Suprapubic skin (tissue), 4 donors: ENCODE measurements at places on chromosomes 2 and 18.
A peak's percentile ranks its signal among the peaks of the same experiment; 100 is the strongest.

DNA sequence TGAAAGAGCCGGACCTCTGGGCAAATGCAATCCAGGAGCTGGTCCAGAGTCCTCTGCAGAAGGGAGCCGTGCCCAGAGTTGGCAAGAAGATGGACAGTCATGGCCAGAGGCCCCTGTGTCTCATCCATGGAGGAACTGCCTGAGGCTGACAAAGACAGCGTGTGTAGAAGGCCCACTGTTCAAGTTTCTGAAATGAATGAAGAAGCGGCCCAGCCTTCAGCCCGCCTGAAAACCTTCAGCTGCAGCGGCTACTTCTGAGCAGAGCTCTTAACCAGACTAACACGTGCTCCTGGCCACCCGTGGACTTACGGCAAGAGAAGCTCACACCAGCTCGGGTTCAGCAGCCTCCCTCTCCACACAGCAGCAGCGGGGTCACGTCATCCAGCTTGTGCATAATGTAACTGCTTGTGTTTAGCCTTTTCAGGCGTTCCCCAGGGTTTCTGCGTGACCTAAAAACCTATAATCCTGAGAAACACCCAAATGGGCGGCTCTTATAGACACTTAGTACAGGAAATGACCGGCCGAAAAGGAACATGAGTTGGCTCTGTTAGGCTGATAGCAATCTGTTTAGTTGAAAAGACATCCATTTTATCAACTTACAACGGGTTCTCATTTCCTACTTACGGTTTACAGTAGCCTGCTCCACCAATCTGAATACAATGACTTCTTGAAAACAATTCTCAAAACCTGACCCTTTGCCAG is at the start of gene FAM124B:
Gene FAM124B (minus strand): TSS at position 467 of the 702 bp plus-strand sequence. CDS start 339 bp downstream, at position 128.
- H3K27ac ChIP-seq = peak within 1 kb of the TSS; percentile 60
- H3K4me1 ChIP-seq = no peaks in the 10 kb centered on the region
- no peaks in the 10 kb centered on the region for H3K27me3 ChIP-seq
- no peak for DNase-seq

DNA sequence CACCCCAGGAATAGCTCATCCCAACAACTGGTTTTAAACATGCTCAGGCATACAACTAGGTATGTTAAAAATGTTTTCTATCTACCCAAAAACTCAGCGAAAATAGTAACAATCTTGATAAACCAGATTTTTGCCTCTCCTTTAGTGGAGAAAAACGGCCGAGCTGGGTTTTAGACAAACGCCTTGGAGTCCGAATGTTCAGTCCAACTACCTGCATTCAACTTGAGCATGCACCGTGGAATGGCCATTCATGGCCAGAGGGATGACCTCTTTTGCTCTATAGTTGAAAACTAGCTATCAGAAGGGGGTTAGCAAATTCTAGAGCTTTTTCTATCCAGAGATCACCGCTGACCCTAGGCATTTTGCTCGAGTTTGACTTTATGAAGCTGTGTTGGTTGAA is 30.8 kb downstream of the PDIA6 start:
- peaks cover 82% of the 10 kb centered on the region for H3K36me3 ChIP-seq
- H3K4me1 ChIP-seq = no peaks in the 10 kb centered on the region
- H3K27ac ChIP-seq = no peak overlapping the region
- no peak for DNase-seq
- H3K4me3 ChIP-seq = no peak overlapping the region

DNA sequence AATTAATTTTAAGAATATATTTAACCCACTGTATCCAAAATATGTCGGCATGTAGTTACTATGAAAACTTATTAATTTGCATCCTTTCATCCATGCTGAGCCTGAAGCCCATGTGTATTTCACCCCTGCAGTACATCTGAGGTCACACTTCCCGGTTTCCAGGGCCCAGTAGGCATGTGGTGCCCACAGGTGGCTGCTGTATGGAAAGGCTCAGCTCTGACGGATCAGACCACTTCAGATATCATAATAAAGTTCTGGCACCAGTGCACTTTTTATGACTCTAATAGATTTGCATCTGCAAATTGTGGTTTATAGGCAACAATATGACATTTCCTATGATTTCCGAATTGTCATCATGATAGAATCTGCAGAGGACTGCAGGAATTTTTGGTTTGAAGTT is 22.5 kb downstream of the SH3RF3 start:
- H3K27me3 ChIP-seq = no peaks in the 10 kb centered on the region
- no peak for DNase-seq
- no peak overlapping the region for H3K4me3 ChIP-seq

GRCh38 chr18:58570360-58571064 is 58.4 kb downstream of the ALPK2 start:
- peaks cover 20% of the 10 kb centered on the region for H3K4me1 ChIP-seq
- no peaks in the 10 kb centered on the region for H3K36me3 ChIP-seq
- H3K27me3 ChIP-seq = no peaks in the 10 kb centered on the region

DNA sequence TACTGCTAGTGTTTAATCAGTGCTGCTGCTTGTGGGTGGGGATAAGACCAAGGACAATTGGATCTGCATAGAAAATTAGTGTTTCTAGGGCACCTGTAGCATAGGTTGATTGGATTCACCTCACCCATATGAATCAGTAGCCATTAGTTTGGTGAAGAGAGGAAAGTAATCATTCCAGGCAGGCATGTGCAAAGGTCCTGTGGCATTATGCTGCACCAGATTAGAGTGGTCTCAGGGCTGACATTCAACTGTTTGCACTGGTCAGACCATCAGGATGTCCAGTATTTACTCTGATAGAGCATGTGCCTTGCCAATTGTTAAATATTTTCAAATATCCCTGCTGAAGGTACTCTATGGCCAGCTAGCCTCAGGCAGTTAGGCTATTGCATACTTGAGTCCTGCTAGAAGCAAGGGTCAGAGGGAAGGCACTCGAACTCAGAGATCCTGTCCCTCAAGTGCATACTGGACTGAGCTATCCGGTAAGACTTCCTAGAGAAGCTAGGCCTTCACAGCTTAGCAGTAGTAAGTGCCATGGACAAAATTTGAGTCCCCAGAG is 64.7 kb downstream of the SKA1 start:
- no peaks in the 10 kb centered on the region for H3K36me3 ChIP-seq
- no peaks in the 10 kb centered on the region for H3K4me1 ChIP-seq
- H3K27me3 ChIP-seq = no peaks in the 10 kb centered on the region
- no peak overlapping the region for H3K4me3 ChIP-seq
- no peak for DNase-seq

GRCh38 chr2:20504174-20504573 is 57.3 kb downstream of the RHOB start:
- peaks cover 21% of the 10 kb centered on the region for H3K4me1 ChIP-seq
- no peak for DNase-seq
- H3K36me3 ChIP-seq = no peaks in the 10 kb centered on the region
- H3K4me3 ChIP-seq = no peak overlapping the region
- no peaks in the 10 kb centered on the region for H3K27me3 ChIP-seq

GRCh38 chr2:129893244-129893643 is 86.2 kb upstream of the RAB6C start:
- H3K27me3 ChIP-seq = peaks cover 7% of the 10 kb centered on the region
- DNase-seq = no peak
- no peak overlapping the region for H3K4me3 ChIP-seq
- H3K4me1 ChIP-seq = no peaks in the 10 kb centered on the region
- no peak overlapping the region for H3K27ac ChIP-seq

DNA sequence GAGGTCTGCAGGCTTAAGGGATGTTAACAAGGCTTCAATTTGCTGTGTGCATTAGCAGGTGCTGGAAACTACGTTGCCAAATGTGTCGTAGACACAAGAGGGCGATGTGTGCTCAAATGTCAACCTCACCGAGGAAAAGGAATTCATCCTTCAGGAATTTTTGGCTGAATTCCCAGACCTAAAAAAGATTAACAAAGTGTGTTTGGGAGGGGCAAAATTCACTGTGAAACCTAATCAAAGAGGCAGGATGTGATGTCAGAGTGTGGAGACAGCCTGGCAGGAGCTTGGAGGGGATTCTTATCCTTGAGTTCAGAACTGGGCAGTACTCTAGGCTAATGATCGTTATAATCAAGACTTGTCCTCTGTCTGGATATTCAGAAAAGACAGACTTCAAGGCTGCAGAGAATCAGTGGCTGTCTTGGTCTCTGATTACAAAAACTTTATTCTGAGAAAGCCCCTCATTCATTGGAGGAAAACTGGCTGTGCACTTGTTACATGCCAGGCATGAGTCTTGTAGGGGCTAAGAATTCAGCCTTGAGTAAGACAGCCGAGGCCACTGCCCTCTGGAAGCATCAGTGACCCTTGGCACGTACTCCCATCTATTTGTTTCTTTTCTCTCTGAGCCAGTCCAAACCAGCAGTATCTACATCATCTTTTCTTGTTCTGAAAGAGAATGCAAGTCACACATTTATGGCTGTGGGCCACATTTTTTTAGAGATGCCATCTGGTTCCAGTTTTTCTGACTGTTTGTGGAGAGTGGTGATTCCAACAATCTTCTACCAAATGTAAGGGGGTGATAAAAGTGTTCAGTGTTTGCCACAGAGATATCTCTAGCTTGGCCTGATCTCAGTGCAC is 18.7 kb upstream of the SCYGR1 start:
- no peak overlapping the region for H3K4me3 ChIP-seq
- no peak for DNase-seq
- H3K36me3 ChIP-seq = no peaks in the 10 kb centered on the region

DNA sequence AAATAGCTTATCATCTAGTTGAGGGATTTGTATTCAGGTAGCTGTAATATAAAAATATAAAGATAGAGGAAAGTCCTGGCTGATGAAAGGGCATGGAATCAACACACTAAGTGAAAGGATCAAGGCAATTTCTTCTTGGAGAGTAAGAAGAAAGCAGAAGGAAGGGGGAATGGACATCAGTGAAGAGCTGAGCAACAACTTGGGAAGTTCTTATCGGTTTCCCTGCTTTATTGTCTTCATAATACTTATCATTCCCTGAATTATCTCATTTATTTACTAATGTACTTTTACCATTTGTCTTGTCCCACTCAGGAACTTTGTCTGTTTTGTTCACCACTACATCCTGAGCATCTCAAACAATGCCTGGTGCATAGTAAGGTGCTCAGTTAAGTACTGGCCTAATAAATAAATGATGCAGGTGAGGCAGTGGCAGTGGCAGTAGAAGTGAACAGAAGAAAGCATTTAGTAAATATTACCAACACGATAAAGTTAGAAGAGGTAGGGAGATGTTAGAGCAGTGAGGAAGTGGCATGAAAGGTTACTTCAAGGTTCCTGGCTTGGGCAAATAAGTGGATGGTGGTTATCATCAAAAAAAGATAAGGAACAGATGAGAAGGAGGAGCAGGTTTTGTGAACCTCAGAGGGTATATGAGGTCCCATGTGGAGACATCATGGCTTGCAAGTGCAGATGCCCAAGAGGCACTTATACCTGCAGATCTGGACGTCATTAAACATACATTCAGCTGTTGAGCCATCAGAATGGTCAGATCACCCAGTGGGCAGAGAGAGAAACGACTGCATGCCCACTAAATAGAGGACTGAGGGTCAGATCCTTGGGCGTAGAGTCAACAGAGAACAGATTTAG is 217.8 kb downstream of the TMEM247 start:
- no peak for DNase-seq
- H3K27me3 ChIP-seq = no peaks in the 10 kb centered on the region
- no peaks in the 10 kb centered on the region for H3K36me3 ChIP-seq
- no peak overlapping the region for H3K27ac ChIP-seq
- H3K4me1 ChIP-seq = peaks cover 39% of the 10 kb centered on the region

- no peak overlapping the region for H3K4me3 ChIP-seq
- H3K36me3 ChIP-seq = no peaks in the 10 kb centered on the region
- H3K4me1 ChIP-seq = no peaks in the 10 kb centered on the region
- H3K27ac ChIP-seq = no peak overlapping the region
- no peaks in the 10 kb centered on the region for H3K27me3 ChIP-seq
Observed at GRCh38 chr18:76538846-76539245, 43.8 kb upstream of the ZNF516 start.

DNA sequence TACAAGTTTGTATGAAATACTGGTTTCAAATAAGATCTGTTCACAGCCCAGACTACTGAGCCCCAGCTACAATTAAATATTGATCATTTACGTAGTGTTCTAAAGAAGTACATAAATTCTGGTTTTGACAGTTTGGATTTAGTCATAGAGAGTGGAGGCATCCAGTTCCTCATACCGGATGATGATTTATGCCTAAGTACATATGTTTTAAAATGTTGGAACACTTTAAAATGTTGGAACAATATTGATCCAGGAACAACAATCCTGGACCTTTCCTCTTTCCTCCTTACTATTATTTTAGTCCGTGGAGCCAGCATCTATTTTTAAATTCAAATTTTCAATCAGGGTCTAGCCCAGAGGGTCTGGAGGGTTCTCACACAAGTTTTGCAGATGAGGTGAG is 22.8 kb upstream of the TTN start:
- H3K4me1 ChIP-seq = peaks cover 6% of the 10 kb centered on the region
- no peaks in the 10 kb centered on the region for H3K27me3 ChIP-seq
- no peak overlapping the region for H3K27ac ChIP-seq
- H3K36me3 ChIP-seq = no peaks in the 10 kb centered on the region
- no peak overlapping the region for H3K4me3 ChIP-seq
- no peak for DNase-seq

- DNase-seq = no peak
- no peak overlapping the region for H3K4me3 ChIP-seq
- H3K27ac ChIP-seq = no peak overlapping the region
- H3K27me3 ChIP-seq = no peaks in the 10 kb centered on the region
Observed at GRCh38 chr18:24195296-24196053, 56.6 kb downstream of the CABYR start.

DNA sequence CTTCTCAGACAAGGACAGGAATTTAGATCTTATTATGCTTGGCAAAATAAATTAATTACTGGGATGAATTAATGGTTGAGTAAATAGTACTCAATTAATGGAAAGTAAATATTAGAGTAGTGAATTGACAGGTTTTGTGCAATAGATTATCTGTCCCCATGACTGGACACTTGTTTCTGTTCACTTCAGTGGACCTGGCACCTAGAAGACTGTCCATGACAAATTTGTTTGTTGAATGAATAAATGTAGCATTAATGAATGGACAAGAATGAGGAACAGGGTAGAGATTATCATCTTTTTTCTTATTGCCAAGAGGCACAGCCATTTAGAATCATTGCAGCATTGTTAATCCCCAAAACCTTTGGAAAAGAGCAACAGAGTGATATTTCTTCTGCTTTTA is 570.0 kb upstream of the CRIM1 start:
- no peaks in the 10 kb centered on the region for H3K27me3 ChIP-seq
- DNase-seq = no peak
- H3K4me3 ChIP-seq = no peak overlapping the region
- H3K4me1 ChIP-seq = no peaks in the 10 kb centered on the region
- H3K27ac ChIP-seq = no peak overlapping the region
- no peaks in the 10 kb centered on the region for H3K36me3 ChIP-seq

- no peak for DNase-seq
- H3K36me3 ChIP-seq = peaks cover 6% of the 10 kb centered on the region
- H3K4me3 ChIP-seq = no peak overlapping the region
- H3K27me3 ChIP-seq = no peaks in the 10 kb centered on the region
- H3K4me1 ChIP-seq = no peaks in the 10 kb centered on the region
- H3K27ac ChIP-seq = no peak overlapping the region
Observed at GRCh38 chr2:108823286-108823685, 36.7 kb downstream of the CCDC138 start.
